ENCODE measurements at places on chromosomes 16 and 17.

DNA sequence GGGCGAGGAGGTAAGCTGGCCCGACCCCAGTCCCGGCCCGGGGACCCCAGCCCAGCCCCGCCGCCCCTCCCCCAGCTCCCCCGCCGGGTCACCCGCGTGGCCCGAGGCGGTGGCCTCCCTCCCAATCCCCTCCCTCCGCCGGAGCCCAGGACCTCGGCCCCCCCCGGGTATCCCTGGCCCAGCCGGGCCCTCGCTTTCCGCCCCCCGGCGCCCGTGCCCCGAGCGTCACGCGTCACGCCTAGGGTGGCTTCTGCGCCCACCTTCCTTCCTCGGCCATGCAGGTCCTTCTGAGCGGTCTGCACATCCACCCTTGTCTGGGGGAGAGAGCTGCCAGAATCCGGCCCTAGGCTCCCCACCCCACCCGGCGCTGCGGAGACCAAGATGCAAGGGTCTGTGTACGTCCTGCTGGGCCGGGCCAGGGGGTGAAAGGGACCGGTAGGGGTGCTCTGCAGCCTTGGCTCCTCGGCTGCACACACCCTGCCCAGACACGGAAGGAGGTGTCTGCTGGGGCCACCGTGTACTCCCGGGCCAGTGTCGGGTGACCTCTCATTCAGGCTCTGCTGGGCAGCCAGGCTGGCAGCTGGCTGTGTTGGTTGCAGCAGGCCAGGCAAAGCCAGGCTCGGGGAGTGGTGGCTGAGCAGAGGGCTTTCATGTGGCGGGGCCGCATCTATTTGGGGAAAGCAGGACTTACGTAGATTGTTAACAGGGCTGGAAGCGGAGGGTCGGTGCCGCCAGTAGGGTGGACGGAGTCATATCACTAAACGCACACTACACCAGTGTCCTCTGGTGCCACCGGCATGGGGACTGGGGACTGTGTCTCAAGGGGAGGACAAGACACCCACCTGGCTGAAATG lies 754 bp downstream of the RAB11FIP4 start:
- no peak for DNase-seq

DNA sequence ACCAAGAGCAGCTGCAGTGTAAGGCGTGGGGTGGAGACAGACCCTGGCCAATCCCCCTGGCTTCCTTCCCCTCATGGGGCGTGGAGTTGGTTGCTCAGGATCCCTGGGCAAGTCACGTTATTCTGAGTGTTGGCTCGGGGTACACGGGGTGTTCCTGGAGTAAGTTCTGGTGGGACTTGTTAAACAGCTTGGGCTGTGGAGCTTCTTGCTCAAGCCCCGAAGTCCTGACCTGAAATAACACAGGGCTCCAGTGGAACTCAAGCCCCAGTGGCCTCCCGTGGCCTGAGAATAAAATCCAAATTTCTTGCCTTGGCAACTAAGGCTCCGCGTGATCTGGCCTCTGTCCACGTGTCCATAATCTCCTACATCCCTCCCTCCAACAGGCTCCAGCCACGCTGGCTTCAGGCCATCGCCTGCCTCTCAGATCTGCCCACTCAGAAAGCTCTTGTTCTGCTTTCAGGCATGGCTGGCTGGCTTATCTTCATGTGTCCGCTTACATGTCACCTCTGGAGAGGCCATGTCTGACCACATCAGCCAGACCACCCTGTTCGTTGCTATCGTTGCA lies 49.3 kb upstream of the BCO1 start:
- DNase-seq = peak; percentile 82

DNA sequence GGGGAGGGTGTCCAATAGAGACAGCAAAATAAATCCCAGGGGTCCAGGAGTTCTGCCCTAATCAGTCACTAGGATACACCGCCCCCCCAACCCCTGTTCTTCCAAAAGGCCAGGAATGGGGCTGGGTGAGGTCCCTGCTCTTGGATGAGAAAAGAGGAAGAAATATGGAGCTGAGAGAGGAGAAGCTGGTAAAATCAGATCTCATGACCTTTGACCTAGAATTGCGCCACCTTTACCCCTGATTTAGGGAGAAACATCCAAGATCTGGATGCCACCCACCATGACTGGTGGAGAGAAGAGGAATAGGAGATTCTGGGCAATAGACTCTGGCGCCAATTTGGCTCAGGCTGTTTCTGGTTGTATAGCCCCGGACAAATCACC lies 707 bp upstream of the CACNB1 start:
- peak; percentile 36 for DNase-seq

GRCh38 chr17:66830451-66830850 lies 4.5 kb upstream of the CACNG5 start:
- DNase-seq = no peak

- DNase-seq = no peak
Observed at GRCh38 chr17:41131979-41132378, 8.0 kb upstream of the KRTAP4-12 start.

- no peak for DNase-seq
Observed at GRCh38 chr17:4206962-4207361, 56.8 kb downstream of the ANKFY1 start.

DNA sequence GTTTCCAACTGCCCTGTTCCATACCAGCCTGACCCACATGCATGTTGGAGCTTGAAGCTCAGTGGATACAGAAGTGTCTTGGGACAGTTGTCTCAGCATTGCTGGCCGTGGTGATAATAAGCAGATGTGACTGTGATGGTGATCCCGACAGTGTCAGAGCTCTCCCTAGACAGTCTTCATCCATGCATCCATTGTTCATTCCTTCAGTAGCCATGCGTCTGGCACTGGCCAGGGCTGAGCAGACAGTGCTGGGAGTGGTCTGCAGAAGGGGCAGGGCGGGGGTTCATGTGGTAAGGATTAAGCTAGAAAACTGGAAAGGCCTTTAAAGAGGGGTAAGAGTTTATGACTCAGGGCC lies 68.1 kb downstream of the GNAO1 start:
- DNase-seq = no peak

DNA sequence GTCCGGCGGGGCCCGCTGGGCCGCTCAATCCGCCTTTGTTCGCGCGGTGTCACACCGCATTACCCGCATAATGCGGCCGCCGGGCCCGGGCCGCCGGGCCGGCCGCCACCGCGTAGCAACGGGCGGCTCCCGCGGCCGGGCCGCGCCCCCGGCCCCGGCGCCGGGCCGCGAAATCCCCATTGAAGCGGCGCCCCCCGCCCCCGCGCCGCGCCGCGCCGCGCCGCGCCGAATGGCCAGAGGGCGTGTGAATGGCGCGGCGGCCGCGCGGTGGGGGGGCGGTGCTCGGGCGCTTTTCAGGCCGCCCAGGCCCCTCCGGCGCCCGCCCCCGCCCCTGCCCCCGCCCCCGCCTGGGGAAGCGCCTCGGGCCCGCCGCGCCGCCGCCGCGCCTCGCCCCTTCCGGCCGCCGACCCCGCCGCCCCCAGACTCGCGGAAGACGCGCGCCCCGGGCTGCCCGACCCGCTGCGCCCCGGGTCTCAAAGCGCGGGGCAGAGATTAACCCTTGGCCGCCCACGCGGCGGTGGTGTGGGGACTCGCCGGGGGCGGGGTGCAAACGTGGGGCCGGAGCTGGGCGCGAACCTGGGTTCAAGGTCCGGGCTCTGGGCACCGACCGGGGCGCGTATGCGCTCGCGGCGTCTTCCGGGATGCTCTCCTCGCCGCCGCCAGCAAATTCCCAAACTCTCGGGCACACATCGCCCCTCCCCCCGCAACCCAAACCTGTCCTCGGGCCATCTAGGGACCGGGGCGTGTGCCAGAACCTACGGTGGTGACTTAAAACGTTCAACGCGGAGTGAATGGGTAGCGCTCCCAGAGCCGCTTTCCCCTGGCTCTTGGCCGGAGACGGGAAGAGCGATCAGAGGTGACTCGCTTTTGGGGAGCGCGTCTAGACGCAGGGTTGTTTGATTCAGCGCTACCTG lies 46.7 kb downstream of the WNT3 start:
- no peak for DNase-seq

DNA sequence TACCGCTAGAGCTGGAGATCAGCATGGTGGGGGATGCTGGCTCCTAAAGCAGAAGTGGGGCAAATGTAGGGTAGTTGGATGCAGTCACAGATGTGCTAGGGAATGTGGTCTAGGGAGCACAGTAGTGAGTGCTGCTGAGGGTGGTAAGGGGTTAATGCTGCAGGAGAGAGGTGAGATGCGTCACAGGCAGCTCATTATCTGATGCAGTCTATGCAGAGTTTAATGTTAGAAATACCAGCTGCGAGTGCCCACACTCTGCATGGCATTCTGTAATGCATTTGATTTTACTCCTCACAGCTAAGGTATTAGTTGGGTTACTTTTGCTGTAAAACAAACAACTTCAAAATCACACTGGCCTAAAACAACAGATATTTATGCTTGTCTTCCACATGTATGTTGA lies 491.3 kb upstream of the HSBP1 start:
- DNase-seq = no peak

GRCh38 chr16:85475233-85475632 lies 137.9 kb upstream of the GSE1 start:
- no peak for DNase-seq

- DNase-seq = no peak
Observed at GRCh38 chr16:764848-765487, 4.4 kb downstream of the MSLN start.

DNA sequence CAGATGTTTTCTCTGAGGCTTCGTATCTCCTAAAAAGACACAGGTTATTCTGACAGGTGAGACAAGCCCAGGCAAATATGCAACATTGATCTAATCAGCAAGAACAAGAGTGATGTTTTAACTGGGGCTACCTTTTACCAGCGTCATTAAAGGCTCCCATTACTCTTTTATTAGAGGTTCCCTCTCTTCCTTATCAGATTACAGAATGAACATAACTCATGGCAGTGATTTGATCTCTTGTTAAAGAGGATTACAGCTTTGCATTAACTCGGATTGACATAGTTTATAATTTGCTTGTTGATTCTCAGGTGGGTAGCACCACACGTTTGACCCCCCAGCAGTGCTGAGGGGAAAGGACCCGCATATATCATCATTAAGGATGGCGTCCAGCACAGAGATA lies 90.5 kb downstream of the AATF start:
- DNase-seq = no peak

GRCh38 chr16:55125818-55126385 lies 195.2 kb downstream of the IRX5 start:
- no peak for DNase-seq

DNA sequence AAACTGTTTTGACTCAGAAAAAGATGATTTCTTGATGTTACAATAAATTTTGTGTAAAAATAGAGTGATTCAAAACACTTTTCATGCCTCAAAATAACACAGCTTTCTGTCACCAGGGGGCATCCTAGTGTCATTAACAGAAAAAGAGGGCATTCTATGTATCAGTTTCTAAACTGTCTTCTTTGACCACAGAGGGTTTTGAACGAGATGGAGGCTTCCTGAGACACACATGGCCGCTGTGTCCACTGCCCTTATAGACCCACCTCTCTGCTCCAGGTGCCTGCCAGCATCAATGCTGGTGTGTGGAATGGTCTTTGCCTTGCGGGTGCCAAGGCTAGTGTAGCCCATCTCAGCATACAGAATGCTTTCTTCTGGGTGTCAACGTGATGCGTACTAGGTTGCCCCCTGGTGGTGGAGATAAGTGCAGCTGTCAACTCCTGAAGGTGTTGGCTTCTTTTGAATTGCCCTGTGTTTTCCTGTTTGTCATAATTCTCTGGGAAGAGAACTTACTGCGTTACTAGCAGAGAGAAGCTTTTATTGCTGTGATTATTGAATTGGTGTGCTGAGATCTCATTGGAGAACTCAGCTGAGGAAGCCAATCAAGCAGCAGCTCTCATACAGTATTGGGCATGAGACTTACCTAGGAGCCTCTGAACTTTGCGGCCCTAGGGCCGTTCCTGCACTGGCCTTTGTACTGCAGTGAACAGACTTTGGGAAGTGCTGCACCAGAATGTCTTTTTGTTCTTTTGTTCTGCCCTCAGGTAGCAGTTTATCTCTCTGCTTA lies 38.6 kb downstream of the USP10 start:
- DNase-seq = peak; percentile 88

- no peak for DNase-seq
Observed at GRCh38 chr17:60094754-60095153, 16.0 kb upstream of the HEATR6 start.

- DNase-seq = no peak
Observed at GRCh38 chr17:75587675-75588595, at the start of gene MYO15B. Gene MYO15B (plus strand): TSS chr17:75587800. CDS start chr17:75588058, 258 bp downstream.

- no peak for DNase-seq
Observed at GRCh38 chr17:75773808-75774470, 8.9 kb upstream of the GALK1 start.

GRCh38 chr16:2237102-2237482 lies 848 bp downstream of the DNASE1L2 start:
- DNase-seq = no peak

GRCh38 chr17:62611292-62611691 lies 16.2 kb upstream of the MRC2 start:
- DNase-seq = no peak

- DNase-seq = no peak
Observed at GRCh38 chr16:23434380-23434779, 18.6 kb downstream of the COG7 start.

DNA sequence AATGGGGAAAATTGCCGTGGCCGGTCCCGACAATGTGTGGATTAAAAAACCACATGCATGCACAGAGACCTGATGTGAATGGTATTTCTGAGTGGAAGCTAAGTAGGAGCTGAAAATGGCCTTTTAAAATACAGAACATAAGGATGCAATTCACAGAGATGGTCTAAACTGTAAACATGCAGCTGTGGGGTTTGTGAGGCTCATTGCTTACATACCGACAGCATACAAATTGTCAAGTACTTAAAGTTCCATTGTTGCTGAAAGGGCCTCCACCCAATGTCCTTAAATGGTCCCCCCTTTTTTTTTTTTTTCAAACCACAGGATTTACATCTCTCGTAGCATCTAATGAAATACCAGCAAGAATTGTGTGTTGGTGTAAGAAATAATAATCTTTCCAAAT lies 523.2 kb downstream of the MAF start:
- DNase-seq = no peak

- no peak for DNase-seq
Observed at GRCh38 chr16:83586461-83587200, 221.1 kb upstream of the HSBP1 start.

GRCh38 chr17:11296994-11297393 lies 56.0 kb downstream of the SHISA6 start:
- no peak for DNase-seq

All from tibial nerve (tissue), 4 donors.